Activated CD4-positive, CD25-positive, alpha-beta regulatory T cell treated with anti-CD3 and anti-CD28 coated beads, Interleukin-2, amount 50 U/mL, for 24 hours (primary cell): ENCODE measurements at places on chromosomes 3 and 15.

GRCh38 chr15:79016527-79017170 is 71.8 kb upstream of the CTSH start:
- no peak for ATAC-seq

DNA sequence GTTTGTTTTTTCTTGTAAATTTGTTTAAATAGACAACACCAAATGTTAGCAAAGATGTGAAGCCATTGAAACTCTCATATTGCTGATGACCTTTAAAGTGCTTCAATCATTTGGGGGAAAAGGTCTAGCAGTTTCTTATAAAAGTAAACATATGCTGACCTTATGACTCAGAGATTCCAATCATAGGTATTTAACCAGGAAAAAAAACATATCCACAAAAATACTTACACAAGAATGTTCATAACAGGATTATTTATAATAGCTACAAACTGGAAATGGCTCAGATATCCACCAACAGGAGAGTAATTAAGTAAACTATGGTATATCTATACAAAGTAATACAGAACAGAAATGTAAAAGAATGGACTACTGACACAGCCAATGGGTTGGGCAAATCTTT is 27.1 kb upstream of the RORA start:
- no peak for ATAC-seq

DNA sequence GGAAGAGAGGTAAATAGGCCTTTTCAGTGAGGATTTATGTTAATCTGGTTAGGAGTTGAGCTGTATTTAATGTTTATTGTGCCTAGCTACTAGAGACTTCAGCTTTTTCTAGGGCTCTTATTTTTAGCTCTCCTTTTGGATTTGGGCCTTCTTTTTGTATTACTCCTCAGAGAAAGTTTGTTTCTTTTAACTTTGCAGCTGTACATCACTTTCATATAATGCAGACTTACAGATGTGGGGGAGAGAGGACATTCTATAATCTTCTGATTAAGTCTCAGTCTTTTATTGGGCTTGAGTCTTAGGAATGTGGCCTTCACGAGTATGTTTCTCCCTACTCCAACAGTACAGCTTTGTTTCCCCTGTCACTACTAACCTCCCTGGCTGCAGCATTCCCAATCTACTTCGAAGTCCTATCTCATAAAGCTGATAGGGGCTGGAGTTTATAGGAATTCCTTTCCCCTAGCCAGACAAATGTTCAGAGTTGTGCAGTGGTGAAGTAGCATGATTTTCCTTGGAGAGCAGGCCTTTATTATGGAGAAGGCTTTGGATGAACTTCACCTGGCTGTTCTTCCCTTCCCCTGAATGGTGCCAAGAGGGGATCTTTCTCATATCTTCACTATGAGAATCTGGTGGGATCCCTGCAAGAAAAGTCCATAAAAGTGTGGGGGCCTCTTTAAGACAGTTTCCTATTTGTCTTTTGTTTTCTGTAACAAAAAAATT is 82.2 kb upstream of the CBLB start:
- no peak for ATAC-seq

DNA sequence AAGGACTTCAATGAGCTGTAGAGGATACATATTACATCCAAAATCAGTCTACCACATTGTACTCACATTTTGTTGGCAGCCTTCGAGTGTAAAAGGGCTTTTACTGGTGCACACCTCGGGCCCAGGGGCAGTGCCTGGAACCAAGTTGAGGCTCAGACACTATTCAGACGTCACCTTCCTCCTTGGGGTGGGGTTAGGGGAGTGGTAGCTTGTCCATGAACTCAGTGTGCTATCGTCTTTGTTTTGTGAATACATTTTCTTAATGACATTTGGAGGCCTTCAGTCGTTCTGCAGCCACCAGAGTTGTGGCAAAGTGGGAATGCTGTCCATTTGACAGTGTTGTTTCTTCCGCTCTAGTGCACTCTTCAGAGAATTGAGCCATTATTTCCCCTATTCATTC is 114.2 kb downstream of the PGPEP1L start:
- no peak for ATAC-seq

- ATAC-seq: peak; percentile 88
These were observed 181.5 kb upstream of the ICE2 start for GRCh38 chr15:60660290-60661051.
